ENCODE measurements at places on chromosomes 11 and 22.

GRCh38 chr22:21651521-21652009 lies 9.5 kb downstream of the SDF2L1 start:
- DNase-seq, result no peak

GRCh38 chr22:42969348-42969975 lies 45.5 kb downstream of the PACSIN2 start:
- DNase-seq, result no peak

- no peak for DNase-seq
Observed at GRCh38 chr11:123235656-123236261, 40.7 kb upstream of the CLMP start.

DNA sequence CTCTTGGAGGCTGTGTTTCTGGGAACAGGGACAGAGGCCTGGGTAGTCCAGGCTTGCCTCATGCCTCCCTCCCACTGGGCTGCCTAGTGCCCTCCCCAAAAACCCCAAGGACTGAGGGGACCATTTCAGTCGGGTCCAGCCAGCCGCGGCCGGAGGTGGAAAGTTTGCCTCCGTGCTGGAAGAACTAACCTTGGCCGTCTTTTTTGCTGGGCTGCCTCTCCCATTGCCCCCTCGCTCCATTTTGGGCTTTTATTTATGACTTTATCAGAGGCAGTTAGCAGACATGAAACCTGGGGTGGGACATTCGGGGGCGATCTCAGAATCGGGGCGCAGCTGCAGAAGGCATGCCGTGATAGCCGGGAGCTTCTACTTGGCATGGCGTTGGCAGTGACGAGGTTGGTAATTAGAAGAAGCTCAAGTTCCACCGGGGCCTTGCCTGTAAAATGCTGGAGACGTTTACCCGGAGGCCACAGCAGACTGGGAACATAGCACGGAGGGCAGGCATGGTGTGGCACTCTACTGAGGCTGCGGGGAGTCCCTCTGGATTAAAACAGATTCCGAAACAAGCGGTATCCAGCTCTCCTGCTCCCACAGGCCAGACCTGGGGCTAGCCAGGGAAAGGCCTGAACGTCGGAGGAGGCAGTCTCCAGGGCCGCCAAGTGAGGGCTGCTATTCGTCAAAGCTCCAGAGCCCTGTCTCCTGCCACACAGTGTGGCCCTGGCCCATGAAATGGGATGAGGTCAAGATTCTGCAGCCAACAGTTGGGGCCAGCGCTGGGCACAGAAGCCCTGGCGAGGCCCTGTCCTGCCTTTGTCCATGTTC lies 76.4 kb upstream of the PPARA start:
- DNase-seq, result peak; percentile 25

DNA sequence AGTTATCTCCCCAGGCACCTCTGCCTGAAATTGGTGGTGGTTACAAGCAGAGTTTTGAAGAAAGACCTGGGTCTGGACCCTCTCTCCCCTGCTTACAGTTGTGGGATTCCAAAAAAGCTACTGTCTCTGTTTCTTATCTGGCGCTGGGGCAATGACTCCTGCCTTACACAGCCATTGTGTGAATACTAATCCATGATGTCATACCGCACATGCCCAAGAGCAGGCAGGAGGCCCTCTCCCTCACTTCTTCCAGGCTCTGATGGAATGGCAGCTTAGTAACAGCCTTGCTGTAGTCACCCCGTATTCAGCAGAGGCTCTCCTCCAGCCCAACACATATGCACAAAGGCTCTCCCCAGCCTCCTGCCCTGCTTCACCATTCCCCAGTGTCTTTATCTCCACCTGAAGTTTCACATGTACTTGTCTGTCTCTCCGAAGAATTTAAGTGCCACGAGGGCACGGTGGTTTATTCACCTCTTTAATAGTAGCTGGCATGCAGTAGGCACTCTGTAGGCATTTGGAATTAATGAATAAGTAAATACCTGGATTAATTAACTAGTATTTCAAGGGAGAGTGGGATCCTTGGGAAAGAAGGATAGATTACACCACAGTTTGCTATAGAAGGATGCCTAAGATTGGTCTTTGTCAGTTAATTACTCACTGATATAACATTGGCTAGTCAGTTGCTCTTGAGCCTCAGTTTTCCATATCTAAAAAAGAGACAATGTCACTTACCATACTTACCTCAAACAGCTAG lies 165.6 kb downstream of the ETS1 start:
- no peak for DNase-seq

DNA sequence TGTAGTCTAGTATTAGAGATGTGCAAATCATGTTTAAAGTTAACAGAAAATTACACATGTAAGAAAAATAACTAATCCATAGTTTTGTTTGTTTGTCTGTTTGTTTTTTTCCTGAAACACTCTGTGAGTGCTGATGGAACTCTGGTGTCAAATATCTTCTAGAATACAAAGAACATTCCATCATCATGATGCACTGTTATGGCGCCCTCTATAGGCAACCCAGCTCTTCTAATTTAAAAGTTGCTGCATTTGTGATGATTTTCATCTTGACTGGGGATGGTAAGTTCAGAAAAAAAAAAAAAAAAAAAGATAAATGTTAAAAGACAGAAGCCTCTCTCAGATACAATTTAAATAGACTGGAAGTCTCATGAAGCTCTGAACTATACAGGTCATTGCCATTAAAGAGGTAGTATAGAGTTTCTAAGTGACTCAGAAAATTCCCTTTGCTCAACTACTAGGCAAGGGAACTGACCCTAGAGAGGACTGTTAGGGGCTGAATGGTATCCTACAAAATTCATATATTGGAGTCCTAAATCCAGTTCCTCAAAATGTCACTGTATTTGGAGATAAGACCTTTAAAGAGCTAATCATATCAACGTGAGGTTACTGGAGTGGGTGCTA lies 597.2 kb upstream of the ANO3 start:
- DNase-seq, result no peak

GRCh38 chr11:73404048-73404447 lies 27.8 kb downstream of the RELT start:
- peak; percentile 26 for DNase-seq

GRCh38 chr11:116506263-116506825 lies 266.4 kb downstream of the BUD13 start:
- no peak for DNase-seq

- DNase-seq, result no peak
Observed at GRCh38 chr11:79119491-79120284, 321.1 kb downstream of the TENM4 start.

- DNase-seq, result no peak
Observed at GRCh38 chr22:42623756-42624441, 9.2 kb upstream of the POLDIP3 start.

DNA sequence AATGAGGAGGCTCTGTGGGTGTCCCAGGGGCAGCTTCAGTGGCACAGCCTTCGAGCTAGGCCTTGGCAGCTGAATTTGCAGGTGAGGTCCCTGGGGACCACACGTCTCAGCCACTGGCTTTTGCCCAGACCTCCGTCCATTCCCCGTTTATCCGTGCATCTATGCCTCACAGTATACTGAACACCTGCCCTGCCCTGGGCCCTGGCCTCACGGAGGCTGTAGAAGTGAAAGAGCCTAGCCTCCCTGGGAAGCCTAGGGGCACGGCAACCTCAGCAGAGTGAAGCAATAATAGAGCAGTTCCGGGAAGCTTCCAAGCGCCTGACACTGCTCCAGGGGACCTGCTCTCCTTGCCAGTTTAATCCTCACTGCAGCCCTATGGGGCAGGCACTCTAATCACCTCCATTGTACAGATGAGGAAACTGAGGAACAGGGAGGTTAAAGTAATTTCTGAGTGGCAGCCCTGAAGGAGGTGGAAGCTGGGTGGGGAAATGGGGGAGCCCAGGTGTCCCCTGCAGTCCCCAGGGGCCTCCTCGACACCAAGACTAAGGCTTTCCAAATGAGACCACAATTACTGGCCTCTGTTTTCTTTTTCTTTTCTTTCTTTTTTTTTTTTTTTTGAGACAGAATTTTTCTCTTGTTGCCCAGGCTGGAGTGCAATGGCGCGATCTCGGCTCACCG lies 2.7 kb upstream of the NFAM1 start:
- DNase-seq, result no peak

DNA sequence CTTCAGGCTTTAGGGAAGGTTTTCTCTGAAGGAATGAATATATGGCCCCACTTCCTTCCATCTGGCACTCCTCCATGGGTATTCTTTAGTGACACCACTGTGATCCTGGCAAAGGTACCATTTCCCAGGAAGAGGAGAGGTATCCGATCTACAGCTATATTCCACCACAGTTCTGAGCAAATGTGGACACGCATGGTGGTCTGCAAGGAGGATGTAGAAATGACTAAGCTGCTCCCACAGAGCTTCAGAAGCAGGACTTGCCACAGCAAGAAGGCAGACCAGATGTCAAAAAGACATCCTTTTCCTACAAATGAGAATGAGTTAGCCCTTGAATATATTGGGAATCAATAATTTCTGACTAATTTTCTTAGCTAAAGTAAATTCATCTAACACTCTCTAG lies 45.5 kb downstream of the ARFGAP2 start:
- DNase-seq, result no peak

- DNase-seq, result no peak
Observed at GRCh38 chr11:20155683-20156279, 4.5 kb downstream of the DBX1 start.
